Activated CD8-positive, alpha-beta memory T cell treated with anti-CD3 and anti-CD28 coated beads for 4 hours (primary cell): ENCODE measurements at places on chromosomes 7 and 10.

- no peak for DNase-seq
Measured at GRCh38 chr10:25336330-25336729, 161.5 kb downstream of the GPR158 start.

GRCh38 chr10:48383393-48383792 lies 76.9 kb downstream of the MAPK8 start:
- DNase-seq: no peak

GRCh38 chr10:44356139-44357022 lies 28.5 kb downstream of the CXCL12 start:
- no peak for DNase-seq

DNA sequence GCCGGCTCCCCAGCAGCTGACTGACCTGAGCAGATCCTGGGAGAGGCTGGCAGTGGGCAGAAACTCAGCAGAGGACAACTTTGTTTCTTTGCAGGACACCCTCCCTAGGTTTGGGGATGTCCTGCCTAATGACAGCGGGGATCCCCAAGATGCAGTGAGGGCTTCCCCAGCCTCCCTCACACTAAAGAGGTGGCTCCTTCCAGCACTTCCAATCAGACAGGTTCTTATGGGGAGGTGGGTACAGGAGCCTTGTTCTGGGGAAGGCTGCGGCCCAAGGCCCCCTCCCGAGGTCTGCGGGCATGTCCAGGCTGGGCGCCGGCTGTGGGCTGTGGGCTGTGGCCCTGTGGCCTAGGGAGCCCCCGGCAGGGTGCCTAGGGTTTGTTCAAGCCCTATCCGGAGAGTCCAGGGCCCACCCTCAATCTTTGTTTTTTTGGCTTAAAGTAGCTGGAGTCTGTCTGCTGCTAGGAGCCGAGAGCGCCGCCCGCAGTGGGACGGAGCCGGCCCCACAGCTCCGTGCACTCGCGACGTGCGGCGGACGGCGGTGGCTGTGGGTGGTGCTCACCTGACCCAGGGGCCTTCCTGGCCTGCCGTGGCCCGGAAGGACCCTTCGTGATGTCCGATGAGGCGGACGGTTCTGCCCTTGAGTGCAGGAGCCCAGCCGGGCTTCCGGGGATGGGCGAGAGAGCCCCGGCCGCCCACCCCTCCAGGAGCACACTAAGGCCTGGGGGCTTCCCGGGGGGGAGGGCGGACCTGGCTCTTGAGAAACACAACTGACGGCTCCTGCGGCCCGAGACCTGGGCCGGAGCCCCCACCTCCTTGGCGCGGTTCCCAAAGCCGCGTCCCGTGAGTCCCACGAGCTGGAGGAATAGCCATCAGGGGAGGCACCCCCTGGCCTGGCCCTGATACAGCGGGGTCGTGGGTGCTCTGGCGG lies 57.2 kb downstream of the PDGFA start:
- no peak for DNase-seq

DNA sequence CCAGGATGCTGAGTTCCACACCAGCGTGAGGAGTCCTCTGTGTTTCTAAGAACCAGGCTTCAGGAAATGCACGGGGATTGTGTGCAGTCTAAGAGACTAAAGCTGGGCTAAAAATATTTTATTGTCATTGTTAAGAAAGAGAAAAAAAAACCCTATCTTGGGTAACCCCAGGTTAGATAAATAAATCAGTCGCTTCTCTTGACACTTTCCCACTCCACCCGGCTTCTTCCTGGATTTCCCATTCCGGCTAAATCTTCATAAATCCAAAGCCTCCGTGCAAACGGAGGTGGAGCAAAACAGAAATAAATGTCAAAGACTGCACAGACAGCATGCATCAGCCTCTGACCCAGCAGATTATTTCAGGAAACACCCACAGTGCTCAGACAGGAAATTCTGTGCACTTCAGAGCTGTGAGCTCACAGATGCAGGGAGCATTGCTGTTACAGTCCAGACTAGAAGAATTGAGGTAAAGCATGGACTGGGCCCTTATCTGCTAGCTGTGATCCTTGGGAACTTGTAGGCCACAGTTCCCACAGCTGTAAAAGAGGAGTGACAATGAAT lies 44.8 kb upstream of the GRID1 start:
- no peak for DNase-seq

GRCh38 chr7:114102131-114102530 lies 183.3 kb upstream of the PPP1R3A start:
- DNase-seq: no peak

GRCh38 chr10:13949844-13950542 lies 363.2 kb downstream of the PRPF18 start:
- DNase-seq: no peak

DNA sequence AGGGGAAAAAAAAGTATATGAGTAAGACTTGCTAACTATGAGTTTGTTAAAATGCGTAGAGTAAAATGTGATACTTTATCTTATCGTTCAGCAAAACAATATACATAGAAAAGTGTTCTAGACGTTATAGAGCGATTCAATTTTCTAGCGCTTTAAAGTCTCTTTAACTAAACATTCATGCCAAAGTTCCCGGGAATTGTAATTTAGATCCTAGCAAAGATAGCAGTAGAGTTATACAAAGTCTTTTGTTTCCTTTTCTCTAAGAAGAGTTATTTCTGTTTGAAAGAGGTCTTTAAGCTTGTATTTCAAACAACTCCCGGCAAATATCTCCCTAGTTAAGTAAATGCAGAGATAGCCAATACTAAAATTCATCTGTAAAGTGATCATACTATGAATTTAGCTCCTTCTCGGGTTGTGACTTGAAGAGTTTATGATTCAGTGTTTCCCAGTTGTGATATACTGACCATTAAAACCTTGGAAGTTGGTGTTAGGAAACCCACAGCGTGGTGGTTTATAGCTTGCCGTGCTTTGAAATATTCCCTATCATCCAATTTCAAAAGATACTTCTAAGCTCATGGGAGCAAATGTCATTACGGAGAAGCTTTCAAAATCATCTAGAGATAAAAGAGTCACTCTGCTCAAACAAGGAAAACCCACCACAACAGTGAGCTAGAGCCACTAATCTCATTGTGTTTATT lies 171.7 kb downstream of the CSTF2T start:
- no peak for DNase-seq

GRCh38 chr10:126558881-126559280 lies 111.6 kb downstream of the C10orf90 start:
- no peak for DNase-seq

DNA sequence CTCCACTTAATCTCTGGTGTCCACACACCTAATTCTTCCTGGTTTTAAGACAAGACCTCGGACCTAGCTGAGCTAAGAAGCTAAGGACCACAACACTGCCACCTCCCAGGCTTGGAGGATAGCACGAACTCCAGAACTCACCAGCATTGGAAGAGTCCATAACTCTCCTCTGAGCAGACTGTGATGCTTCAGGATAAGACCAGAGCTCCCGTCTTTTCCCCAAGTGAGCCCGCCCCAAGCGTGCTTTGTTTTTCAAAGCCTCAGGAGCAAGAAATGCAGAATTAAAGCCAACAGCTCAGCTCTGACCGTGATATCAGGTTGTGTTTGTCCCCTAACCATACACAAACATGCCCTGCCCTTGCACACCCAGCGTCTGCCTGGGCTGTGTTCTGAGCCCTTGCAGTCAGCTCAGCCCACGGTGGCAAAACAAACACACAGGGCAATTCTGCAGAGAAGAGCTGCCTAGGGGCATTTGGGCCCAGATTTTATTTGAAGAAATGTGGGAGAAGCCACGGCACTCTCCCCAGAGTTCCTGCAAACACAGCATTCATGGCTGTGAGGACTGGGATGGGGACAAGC lies 145.4 kb downstream of the WDR11 start:
- no peak for DNase-seq

DNA sequence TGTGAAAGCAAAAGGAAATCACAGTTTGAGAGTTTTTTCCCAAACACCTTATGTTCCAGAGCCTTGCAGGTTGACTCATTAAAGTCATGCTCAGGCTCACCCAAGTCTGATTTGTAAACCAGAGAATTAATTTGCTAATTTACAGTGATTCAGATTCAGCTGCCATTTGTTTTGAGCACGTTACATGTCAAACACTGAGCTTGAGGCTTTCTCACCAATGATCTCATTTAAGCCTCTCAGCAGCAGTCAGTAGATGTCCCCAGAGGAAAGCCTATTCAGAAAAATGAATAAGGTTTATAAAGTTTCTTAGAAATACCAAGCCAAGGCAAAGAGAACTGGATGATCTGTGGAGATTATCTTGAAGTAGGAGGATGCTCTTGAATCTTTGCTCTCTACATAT lies 420.4 kb downstream of the HTR7 start:
- DNase-seq: no peak

GRCh38 chr7:85498031-85498430 lies 311.2 kb upstream of the SEMA3D start:
- no peak for DNase-seq

DNA sequence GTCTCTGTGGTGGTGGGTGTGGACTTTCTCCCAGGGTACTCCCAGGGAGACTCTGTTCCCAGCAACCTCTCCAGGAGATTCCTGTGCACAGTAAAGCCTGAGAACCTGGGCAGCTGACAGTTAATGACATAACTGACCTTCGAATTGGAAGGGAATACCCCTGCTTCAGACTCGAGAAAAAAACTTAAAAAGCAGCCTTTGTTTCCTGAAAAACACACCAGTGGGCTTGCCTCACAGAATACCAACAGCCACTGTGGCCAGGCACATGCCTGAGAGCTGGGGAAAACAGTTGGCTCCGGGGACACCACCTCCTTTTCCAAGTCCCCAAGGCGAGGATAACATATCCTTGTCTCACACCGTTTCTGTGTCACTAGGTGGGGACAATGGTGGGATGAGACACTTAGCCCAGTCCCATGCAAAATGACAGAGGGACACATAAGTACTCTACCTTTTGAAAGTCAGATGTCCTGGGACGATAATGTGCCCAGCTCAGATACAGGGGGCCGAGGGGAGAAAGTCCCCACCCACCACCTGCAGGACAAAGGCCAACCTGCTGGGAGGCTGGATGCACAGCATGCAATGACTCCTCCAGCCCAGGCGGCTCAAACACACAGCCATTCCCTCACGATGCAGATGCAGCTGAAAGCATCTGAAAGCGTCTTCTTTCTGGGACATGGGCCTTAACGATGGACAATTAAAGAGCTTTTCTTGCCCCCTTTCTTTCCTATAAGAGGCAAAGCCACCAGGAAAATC lies 65.6 kb downstream of the HIPK2 start:
- no peak for DNase-seq

DNA sequence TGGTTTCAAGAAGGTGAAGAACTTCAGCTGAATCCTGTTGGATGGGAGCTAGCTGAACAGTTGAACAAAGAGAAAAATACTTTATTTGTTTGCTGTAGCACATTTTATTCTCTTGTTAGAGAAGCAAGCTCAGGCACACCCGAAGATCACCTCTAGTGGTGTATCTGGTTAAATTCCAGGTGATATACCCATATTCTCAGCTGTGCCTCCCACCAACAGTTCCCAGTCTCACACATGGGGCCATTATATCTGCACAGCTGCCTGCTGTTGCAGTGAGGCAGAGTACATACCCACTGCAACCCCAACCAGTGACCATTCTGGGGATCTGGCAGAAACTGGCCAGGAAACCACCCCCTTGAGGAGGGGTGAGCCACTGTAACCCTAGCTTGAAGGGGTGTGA lies 9.2 kb downstream of the BTAF1 start:
- no peak for DNase-seq

GRCh38 chr10:110758898-110759297 lies 112.8 kb upstream of the PDCD4 start:
- no peak for DNase-seq

DNA sequence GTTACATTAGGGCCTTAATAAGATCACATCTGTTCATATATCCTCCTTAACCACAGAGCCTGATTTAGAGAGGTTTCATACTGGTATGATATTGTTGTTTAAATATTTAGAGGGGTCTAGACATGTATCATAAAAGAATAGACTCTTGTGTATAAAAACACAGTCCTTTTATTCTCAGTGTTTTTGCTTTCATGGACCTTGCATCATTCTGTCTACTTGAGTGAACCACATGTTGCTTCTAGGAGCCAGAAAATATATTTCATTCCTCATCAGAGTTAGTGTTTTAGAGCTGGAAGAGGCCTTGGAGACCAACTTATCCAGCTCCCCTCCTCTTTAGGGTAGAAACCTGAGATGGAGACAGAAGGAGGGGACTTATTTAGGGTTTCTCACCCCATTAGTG lies 312.8 kb downstream of the LRMDA start:
- DNase-seq: no peak

GRCh38 chr7:38545977-38546376 lies 85.2 kb downstream of the AMPH start:
- no peak for DNase-seq

DNA sequence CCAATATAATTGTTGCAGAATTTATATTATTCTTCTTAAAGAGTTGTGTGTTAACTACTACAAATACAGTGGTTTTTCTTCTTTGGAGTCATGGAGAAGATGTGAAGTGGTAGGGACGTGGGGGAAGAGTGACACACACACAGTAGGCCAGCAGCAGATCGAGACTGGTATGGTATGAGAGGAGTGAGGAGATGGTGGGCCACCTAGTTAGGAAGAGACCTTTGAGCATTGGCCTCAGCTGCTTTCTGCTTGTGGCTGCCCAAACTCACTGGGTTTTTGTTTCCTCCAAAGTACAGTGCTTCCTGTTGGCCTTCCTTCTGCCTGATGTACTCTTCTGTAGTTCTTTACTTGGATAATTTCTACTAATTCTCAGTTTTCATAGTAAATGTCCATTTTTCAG lies 14.6 kb downstream of the VCL start:
- DNase-seq: no peak

DNA sequence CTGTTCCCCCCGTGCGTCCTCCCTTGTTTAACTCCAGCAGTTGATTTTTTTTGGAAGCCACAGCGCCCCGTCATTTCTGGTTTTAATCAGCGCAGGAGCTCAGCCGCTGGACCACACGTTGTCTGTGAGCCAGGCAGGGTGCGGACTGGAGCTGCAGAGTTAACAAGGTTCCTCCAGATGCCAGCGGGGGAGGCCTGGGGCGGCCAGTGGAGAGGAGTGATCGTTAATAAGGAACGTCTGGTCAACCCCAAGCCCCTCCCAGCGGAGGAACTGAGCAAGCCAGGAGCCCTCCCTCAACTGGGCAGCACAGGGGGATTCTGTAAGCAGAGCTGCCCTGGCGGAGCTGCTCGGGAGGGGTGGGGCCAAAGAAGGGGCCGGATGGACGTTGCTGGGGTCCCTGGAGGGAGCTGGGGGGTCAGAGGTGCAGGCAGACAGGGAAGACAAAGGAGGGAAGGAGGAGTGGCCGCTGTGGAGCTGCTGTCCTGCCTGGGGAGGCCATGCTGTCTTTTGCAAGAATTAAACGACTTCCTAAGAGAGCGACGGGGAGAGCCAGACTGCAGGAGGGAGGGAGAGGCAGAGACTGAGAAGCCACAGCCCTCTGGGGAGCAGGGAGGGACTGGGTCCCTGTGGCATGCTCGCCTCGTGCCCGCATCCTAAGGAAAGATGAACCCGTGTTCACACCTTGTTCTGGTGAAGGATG lies 537.1 kb upstream of the FOXK1 start:
- DNase-seq: no peak

GRCh38 chr10:18650404-18650997 lies 886 bp downstream of the NSUN6 start:
- no peak for DNase-seq

DNA sequence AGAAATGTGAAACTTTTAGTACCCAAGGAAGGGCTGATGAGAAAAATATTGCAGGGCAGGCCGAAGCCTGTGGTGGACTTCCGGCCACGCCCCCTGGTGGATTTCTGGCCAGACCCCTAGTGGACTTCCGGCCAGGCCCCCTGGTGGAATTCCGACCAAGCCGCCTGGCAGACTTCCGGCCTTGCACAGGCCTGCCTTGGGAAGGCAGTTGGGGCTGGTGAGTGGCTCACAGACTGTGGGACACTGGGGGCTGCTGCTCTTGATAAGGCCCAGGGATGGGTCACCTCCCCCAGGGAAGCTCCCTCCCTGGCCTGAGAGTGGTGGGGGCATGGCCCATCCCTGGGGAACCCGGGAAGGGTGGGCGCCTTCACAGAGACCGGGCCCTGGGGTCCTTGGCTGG lies 116.4 kb upstream of the MKI67 start:
- no peak for DNase-seq
